Stimulated activated CD8-positive, alpha-beta memory T cell treated with anti-CD3 and anti-CD28 coated beads, Interleukin-15, amount 100 ng/mL, for 48 hours (primary cell): ENCODE measurements at places on chromosomes 7 and 10.

GRCh38 chr10:101817337-101818118 is 716 bp downstream of the OGA start:
- no peak for DNase-seq

DNA sequence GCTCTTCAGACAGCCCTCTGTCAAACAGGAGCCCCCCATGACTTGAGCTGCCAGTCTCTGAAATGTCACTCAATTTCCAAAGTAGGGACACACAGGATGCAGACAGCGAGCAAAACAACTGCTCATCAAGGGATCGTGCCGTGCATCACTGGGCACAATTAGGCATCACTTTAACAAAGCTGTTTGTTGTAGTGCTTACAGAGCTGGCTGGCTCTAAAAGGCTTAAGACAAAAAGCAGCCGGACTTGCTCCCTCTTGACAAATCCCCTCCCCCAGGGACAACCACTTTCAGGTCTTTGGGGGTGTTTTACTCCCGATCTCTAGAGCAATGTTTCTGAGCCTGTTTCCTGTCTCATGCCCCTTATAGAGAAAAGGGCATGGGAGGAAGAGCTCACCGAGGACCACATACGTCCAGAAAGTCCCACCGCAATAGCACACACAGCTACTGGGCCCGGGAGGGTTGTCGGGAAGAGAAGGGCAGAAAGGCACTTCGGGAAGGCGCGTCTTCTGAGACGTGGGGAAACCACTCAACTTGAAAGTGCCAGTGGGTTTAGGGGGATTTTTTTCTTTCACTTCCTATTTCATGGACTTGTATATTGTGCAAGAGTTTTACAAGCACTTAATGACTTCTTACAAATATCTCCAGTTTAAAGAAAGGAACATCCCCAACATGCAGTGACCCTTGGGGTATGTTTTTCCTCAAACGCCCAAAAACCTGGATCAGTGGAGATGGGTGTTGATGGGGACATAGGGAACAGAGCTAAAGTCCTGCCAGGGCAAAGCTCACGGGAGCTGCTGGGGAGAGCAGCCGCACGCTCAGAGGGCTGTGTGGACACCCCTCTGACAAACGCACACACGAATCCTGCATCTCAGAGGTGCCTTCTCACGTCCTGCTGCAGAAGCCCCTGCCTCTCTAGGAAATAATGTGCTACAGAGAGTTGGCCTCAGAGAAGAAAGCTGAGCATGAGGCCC is 27.1 kb downstream of the LRRC20 start:
- DNase-seq = peak; percentile 21

DNA sequence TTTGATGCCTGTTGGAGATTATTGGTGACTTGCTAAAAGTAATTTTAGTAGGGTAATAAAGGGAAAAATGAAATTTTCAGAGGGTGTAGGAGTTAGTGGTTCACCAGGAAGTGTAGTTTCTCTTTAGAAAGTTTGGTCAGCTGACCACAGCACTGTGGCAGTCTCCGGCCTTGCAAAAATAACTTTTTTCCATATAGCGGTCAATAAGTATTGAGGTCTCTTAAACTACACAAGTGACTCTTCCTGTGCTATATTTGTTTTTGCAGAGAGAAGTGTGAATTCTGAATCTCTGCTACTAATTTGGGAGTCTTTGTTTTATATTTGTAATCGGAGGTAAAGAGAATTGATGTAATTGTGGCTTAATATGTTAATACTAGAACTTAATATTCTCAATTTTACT is 24.3 kb downstream of the PTPN12 start:
- no peak for DNase-seq

- no peak for DNase-seq
Measured at GRCh38 chr7:30688718-30689221, 6.5 kb upstream of the CRHR2 start.

DNA sequence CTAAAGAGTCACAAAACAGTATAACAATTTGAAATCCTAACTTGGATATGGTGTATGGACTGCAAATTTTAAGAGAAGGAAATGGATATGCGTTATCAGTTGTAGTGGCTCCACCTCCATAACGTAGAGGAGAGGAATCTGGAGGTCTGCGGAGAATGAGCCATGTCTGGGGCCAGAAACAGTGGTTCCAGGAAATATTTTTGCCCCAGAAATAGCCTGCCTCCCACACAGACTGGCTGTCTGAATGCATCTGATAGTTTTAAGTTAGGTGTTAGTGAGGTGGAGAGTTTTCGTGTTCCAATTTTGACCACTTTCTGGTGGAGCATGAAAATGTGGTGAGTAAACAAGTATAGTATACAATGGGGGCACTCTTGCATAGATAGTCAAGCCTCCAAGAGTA is 1.6 kb downstream of the PHTF2 start:
- DNase-seq = no peak

GRCh38 chr7:25906003-25906402 is 246.0 kb upstream of the NFE2L3 start:
- no peak for DNase-seq

DNA sequence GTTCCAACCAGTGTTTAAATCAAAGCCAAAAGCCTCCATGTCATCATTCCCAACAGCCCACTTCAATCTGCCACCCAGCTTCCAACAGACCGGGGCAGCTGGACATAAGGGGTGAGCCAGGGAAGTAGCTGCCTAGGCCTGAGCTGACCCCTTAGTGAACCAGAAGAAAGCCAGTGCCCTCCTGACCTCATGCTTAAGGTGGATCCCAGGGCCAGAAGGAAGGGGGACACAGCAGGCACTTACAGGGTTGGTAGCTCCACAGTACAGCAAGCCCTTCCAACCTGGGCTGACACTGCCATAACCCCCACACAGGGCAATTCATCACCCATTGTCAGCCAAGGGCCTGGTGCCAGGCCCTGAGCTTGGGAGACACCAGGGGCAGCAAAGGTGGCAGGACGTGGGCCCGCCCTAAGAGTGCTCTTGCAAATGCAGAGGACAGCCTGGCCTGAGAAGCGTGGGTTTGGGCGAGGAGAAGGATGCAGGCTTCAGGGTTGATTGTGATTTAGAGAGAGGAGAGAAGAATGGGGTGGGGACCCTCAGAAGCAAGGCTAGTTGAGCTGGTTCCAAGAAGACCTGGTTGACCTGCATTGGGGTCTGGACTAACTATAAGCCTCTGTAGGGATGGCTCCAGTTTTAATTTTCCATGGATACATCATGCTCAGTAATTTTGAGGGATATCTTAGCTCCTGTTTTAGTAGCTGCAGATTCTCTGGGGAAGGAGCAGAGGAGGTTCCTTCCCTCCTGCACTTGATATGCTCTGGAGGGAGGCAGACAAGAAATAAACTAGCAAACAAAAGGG is 3.1 kb upstream of the CYP26A1 start:
- DNase-seq = no peak

DNA sequence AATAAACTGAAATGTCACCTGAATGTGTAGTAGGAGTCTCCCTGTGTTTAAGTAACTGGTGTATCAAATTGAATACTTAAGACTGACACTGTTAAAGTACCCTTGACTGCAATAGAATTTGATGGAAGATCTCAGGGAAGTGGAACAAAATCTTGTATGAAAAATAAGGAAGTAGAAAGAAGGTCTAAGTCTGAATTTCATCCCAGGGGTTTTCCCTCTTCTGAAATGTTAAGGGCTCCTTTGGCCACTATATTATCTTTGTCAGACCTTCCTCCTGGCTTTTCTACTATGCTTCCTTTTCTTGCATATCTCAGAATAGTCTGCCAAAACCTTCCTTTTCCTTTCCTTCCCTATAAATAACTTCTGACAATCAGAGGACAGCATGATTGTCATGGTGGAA is 59.6 kb downstream of the BLNK start:
- no peak for DNase-seq

DNA sequence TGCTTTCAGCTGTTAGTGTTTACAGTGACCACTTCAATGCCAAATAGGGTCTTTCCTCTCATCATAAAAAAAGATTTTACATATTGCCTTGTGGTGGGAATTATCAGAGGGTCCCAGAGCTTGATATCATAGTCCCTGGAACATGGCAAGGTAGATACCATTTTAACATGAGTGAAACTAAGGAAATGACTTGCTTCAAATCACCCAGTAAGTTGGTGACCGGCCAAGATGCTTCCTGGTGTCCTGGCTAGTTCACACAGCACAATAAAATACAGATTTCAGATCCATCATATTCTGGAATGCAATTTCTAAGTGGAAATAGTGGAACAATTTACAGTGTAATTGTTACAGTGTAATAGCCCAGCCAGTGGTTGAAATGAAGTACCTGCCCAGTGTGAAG is 36.6 kb downstream of the CNNM1 start:
- no peak for DNase-seq

- DNase-seq = no peak
Measured at GRCh38 chr7:158110661-158111048, 477.0 kb downstream of the PTPRN2 start.

- DNase-seq = no peak
Measured at GRCh38 chr7:116438267-116438666, 61.3 kb upstream of the CAV2 start.

DNA sequence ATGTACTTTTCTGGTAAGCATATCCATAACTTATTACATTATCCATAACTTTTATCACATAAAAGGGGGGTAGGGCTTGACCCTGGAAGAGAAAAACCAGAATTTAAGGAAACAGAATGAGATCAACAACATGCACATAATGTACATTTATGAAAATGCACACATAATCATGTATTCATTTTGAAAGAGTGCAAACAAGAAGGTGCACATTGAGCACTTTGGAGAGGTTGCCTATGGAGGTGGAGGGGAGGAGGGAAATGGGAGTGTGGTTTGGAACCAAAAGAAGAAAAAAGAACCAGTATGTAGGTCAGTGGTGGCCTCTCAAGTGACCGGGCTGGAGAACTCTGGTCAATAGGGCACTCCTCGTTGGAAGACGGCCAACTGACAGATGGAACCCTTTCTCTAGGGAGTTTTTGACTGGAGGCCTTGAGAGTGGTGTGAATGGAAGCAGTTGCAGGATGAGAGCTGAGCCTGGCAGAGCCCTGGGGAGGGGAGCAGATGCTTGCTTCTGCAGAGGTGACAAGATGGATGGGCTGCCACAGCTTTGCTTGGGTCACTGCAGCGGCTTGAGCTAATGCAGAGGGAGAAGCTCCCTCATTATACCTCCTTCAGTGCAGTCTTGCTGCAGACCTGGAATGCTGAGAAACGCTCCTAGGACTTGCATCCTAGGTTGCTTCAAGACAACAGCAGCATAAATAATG is 192.7 kb downstream of the SEC23IP start:
- DNase-seq = no peak

DNA sequence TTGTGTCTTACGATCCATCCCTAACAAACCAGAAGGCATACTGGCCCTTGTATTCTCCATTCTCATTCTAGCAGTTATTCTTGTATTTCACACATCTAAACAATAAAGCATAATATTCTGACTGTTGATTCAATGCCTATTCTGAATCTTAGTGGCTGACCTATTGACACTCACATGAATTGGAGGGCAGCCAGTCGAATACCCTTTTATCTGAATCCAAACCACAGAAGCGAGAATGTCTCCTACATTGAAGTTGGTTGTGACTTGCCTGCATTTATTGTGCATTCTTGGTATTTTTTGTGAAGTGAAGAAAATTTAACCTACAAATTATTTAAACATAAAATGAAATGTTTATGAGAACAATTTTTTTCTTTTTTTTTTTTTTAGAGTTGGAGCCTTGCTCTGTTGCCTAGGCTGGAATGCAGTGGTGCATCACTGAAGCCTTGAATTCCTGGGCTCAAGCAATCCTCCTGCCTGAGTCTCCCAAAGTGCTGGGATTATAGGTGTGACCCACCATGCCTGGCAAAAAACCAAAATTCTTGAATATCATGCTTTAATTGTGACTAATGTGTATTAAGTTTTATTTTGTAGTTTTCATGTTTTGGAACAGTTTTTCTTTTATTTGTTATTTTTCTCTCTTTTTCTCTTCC is 22.7 kb downstream of the EXOC4 start:
- DNase-seq = no peak

DNA sequence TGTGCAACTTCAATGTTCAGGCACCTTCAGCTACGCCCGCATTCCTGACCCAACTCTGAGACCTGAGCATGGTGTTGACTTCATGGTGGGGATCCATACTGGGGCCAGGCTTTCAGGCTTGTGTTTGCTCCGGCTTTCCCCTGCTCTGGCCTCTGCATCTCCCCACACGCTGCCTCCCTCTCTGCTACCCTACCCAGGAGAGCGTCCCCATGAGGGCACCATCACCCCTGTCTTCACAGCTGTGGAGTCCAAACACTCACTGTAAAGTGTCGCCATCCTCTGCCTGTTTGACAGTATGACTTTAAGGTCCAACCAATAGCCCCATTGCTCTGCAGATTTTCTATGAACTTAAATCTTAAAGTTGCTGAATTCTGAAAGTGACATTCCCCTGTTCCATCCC is 199.0 kb upstream of the GRB10 start:
- no peak for DNase-seq

GRCh38 chr10:114615600-114616007 is 42.5 kb downstream of the ABLIM1 start:
- no peak for DNase-seq
